ENCODE measurements at places on chromosomes 13 and 19.
A peak's percentile ranks its signal among the peaks of the same experiment; 100 is the strongest.

DNA sequence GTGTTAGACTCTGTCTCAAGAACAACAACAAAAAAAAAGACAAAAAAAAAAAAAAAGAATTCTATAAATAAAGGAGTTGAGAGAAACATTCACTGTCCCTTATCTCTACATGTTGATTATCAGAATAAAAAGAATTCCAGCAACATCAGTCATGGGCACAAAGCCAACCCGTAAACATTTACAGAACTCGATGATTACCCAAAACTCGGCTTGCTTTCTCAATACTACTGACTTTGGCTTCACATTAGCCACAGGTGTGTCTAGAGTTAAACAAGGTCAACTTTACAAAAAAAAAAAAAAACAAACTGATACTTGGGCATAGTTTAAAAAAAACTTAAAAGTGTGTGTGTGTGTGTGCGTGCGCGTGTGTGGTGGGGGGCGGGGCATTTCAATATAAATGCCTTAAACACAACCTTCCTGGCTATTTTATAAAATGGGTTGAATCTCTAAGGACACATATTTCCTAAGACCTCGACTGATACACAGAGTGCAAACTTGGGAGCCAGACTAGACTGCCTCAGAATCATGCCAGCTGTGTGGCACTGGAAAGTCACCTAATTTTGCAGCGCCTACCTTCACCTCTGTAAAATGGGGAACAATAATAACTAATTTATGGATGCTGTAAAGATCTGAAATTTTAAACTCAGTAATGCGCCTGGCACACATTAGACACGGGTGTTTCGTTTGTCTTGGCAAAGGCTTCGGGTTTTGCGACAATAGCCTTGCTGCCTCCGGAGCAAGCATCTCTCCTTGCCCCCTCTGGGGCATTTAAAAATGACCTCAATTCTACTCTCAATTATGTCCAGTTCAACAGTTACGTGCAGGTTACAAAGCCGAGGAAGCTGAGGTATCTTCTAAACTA lies 922 bp downstream of the EBPL start:
- no peak for DNase-seq

GRCh38 chr13:40146611-40147117 lies 491.2 kb downstream of the COG6 start:
- no peak for DNase-seq

DNA sequence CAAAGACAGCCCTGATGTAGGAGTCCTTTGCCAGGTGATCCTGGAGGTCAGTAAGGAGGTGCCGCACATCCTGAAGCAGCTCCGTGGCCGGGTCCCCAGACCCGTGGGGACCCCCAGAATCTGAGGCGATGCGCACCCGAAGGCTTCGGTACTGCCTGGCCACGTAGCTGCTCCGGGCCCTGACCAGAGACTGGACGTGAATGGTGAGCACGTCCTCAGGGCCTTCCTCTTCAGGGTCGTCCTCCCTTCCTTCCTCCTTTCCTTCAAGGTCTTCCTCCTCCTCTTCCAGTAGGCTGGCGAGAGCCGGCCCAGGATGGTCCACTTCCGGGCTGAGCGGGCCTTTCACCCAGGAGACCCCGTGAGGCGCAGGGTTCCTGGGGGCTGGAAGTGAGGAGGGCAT lies 7.5 kb downstream of the RINL start:
- no peak for DNase-seq

GRCh38 chr19:43820098-43820883 lies 6.8 kb upstream of the ZNF283 start:
- peak; percentile 72 for DNase-seq

DNA sequence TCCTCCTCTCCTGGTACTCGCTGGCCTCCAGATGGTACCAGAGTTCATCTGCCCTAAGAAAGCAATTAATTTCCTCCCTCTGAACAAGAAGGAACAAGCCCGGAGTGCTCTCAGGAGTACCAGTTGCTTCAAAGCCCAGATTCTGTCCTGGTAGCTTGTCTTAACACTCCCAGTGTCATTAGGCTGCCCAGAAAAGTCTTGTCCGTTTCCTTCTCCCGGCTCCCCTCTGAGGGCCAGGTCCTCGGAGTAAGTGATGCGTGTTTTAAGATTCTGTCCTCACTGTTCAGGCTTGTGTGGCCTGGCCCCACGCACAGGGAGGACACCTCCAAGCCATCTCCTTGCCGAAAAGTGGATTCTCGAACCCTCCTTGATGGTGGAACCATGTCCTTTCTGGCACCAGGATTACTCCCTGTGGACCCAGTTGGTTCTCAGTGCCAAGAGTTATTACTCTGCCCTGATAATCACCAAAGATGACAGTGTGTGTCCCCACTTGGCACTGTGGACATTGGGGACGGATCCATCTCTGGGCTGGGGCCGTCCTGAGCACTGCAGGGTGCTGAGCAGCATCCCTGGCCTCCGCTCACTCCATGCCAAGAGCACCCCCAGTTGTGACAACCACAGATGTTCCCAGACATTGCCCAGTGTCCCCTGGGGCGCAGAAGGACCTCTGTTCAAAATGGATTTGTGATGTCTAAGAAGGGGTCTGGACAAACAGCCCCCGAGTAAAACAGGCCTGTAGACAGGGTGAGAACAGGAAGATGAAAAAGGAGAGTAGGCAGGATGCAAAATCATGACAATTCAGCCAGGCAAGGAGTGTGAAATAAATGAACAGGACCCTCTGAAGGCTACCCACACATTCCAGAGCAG lies 52.4 kb downstream of the RFX2 start:
- DNase-seq = no peak

GRCh38 chr13:51331354-51331861 lies 8.1 kb upstream of the SERPINE3 start:
- DNase-seq = no peak

DNA sequence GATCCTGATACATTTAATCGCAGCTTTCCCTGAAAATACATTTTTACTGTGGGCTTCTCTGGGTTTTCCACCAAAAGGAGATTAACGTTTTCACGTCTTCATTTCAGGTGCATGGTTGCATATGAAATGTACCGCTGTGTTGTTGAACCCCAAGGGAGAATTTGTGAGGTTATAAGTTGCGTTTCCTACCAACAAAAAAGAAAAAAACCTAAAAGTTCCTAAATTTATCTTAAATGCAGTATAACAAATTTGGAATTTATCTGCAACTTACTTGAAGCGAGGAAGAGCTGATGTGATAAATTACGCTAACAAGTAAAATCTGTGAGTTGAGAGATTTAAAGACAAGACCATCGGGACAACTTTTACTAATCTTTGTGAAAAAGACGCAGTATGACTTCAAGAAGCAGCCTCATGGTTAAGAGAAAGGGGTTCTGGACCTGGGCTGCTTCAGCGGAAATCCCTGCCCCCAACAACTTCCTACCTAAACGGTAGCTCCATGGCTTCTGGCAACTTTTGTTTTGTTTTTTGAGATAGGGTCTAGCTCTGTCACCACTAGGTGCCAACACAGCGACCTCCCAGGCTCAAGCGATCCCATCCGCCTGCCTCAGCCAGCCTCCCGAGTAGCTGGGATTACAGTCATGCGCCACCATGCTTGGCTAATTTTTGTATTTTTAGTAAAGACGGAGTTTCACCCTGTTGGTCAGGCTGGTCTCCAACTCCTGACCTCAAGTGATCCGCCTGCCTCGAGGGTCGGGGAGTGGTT lies 958 bp upstream of the OBI1 start:
- DNase-seq = peak; percentile 10

DNA sequence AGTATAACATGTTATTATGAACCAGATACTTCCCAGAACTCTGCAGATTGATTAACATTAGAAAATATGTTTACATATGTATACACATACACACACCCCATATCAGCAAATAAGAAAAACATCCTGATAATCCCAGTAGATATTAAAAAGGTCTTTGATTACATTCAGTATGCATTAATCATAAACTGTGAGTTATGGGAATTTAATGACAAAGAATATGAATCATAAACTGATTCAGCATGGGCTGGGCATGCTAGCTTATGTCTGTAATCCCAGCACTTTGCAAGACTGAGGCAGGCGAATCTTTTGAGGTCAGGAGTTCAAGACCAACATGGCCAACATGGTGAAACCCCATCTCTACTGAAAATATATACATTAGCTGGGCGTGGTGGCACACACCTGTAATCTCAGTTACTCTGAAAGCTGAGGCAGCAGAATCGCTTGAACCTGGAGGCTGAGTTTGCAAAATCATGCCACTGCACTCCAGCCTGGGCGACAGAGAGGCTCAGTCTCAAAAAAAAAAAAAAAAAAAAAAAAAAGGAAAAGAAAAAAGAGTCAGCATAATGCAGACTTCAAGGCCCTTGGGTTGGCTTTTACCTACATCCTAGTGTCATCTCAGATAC lies 581.9 kb upstream of the PRR20A start:
- no peak for DNase-seq

- DNase-seq = peak; percentile 84
Measured at GRCh38 chr19:42412227-42412626, 15.0 kb downstream of the LIPE start.

DNA sequence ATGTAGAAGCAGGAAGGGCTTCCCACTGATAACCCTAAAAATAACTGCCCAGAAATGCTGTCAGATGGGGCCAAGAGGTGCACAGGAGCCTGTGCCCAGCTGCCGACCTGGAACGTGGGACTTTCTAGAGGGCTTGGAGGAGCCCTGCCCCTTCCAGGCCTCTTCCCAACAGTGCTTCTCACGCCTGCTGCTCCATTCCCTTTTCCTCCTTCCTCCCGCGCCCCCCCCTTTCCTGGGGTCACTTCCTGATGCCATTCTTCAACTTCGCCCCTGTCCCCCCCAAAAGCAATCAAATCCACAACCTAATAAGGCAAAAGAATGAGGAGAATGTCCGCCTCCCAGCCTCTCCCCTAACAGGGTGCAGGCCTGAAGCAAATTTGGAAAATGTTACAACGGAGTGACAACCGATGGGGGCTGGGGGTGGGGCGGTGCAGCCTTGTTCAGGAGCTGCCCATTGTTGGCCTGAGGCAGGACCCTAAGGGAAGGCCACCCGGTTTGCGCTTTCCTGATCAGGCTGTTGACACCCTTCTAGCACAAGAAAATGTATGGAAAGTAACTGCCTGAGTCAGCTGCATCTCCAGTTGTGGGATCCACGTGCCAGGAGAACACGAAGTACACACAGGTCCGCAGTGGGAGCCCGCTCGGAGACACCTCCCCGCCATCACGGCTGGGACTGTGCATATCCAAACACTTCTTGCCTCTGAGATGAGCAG lies 18.7 kb downstream of the ACTN4 start:
- DNase-seq = no peak

DNA sequence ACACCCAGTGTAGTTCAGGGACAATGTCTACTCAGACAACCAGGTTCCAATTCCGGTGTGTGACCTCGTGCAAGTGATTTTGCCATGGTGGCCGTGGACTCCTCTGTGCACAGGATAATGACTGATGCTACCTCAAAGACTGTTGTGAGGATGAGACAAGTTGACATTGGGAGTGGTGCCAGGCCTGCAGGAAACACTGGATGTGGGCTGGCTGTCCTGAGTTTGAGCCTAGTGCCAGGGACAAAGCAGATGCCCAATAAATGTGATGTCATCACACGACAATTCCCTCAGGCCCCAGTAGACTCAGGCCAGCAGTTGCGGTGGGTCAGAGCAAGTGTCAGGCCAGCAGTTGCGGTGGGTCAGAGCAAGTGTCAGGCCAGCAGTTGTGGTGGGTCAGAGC lies 6.2 kb upstream of the SCN1B start:
- no peak for DNase-seq

GRCh38 chr19:54254195-54254906 lies 2.7 kb downstream of the LILRB5 start:
- no peak for DNase-seq

DNA sequence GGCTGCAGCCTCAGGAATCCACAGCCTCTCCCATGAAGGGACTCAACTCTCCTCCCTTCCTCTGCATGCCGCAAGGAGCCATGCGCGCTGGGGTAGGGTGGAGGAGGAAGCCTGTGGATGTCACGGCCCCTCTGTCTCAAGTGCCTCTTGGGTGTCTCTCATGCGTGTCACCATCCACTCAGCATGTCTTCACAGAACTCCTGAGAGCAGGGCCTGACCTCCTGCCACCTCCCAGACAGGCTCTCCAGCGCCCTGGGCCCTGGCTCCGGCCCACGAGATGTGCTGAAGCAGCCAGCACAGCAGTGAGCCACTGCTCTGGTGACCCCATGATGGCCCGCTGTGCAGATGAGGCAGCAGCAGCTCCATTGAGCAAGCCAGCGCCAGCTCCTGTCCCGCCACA lies 25.9 kb upstream of the SPACA7 start:
- no peak for DNase-seq

GRCh38 chr13:99909836-99910619 lies 61.5 kb downstream of the ZIC5 start:
- DNase-seq = no peak

GRCh38 chr13:98571955-98572662 lies 4.8 kb downstream of the STK24 start:
- no peak for DNase-seq

DNA sequence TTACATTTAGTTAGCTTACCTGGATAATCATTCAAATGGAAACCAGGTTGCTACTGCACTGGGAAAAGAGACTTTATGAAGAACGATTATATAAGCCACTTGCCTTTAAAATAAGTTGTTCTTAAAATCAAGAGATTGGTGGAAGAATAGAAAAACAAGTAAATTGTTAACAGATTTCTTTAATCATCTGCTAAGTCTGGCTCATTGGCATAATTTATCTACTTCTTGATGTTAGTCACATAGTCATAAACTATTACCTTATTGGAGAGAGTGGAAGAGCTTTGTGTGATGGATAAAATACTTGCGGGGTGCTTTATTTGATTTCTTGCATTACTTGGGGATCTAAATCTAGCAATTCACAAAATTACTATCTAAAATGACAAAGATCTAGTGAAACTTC lies 6.8 kb downstream of the LSM14A start:
- DNase-seq = no peak

GRCh38 chr19:48421548-48421947 lies 24.2 kb upstream of the GRWD1 start:
- no peak for DNase-seq

DNA sequence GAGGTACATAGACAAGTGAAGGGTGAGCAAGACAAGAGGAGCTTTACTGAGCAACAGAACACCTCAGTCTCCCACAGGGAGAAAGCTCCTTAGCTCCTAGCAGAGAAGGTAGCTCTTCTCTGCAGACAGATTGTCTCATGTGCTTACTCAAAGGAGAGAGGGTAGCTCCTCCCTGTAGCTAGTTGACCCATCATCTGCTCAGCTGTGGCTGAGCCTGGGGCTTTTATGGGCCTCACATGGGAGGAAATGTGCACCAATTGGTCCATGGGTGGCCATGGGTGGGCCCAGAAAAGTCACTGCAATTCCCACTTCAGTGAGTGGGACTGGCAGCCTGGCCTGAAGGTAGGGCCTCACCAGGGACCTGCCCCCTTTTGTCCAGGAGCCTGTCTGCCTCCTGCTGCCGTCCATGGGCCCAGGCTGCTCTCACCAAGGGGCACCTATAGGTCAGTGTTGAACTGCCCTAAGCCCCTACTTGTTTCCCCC lies 246.2 kb downstream of the GPC6 start:
- no peak for DNase-seq

- peak; percentile 17 for DNase-seq
Measured at GRCh38 chr13:60329221-60329923, 67.6 kb upstream of the TDRD3 start.

Data from Ammon's horn (tissue), 1 donor.